ENCODE measurements at places on chromosomes 5 and 9. TPM values are rescaled to one million over a fixed set of nuclear protein-coding genes. Genes with fewer than 3 reads are reported as not detected.

DNA sequence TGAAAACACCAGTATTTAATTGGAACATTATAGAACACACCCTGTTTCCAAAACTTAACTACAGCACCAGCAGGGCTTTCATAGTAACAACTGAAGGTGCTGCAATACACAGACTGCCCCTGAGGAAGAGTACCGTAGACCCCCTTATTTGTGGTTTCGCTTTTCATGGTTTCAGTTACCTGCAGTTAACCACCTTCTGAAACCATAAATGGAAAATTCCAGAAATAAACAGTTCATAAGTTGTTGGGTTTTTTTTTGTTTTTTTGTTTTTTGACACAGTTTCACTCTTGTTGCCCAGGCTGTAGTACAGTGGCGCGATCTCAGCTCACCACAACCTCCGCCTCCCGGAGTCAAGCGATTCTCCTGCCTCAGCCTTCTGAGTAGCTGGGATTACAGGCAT is 9.5 kb upstream of the GLDC start:
- no peak overlapping the region for H3K4me3 ChIP-seq
- no peaks in the 10 kb centered on the region for H3K27me3 ChIP-seq
- H3K27ac ChIP-seq, result no peak overlapping the region
- no peaks in the 10 kb centered on the region for H3K4me1 ChIP-seq

DNA sequence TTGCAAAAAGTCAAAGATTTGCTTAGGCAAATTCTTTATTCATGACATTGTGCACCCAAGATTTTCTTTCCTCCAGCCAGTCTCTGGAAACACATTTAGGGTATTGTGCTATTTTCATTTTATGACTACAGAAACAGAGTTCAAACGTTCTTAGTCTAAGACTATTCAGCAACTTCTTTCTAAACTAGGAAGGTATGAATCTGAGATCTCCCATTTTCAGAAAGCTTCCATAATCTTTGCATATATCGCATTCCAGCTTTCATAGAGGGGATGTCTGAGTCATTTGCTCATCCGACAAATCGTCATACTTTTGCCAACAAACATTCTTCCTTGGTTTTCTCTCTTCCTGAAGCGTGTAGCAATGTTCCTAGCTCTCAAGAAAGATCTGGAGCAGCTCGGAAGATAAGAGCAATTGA is 1.6 kb upstream of the PAPPA start:
- no peak for DNase-seq
- H3K27me3 ChIP-seq, result no peaks in the 10 kb centered on the region
- H3K4me1 ChIP-seq, result no peaks in the 10 kb centered on the region

DNA sequence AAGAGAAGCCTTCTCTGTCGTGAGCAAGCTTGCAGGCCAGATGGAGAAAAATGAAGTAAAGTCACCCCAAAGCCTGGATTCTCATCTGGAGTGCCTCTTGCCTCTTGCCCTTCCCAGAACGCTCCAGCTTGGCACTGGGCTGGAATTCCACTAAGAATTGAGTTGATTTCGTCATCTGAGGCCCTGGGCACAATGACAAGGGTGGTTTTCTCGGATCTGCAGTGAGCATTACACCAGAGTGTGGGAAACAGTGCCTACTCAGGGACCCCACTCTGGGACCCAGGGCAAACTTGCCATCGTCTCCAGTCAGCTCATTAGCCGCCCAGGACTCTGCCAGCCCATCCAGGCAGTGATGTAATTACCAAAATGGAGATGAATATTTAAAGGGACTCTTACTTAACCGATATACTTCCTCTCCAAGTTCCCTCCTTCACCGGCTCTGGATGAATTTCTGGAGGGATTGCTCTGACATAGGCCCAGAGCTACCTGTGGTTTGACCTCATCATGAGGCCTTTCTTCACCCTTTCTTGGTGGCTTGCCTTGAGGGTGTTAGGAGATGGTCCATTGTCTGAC is 44.7 kb upstream of the LCP2 start:
- DNase-seq, result no peak
- no peaks in the 10 kb centered on the region for H3K27me3 ChIP-seq
- no peak overlapping the region for H3K27ac ChIP-seq
- H3K36me3 ChIP-seq, result no peaks in the 10 kb centered on the region
- no peaks in the 10 kb centered on the region for H3K4me1 ChIP-seq

Gene IL13
- not detected for total RNA-seq

GRCh38 chr5:54589786-54590185 is 72.2 kb downstream of the SNX18 start:
- H3K27ac ChIP-seq, result no peak overlapping the region
- no peaks in the 10 kb centered on the region for H3K27me3 ChIP-seq
- no peaks in the 10 kb centered on the region for H3K36me3 ChIP-seq
- no peak overlapping the region for H3K4me3 ChIP-seq
- H3K4me1 ChIP-seq, result no peaks in the 10 kb centered on the region
- DNase-seq, result no peak

Gene LRRC14B
- total RNA-seq, result 0.14 TPM

Gene CAMK4
- 27.7 TPM for total RNA-seq
